Substantia nigra (tissue), 51 donors: ENCODE measurements at places on chromosomes 2 and 18.
A peak's percentile ranks its signal among the peaks of the same experiment; 100 is the strongest.

DNA sequence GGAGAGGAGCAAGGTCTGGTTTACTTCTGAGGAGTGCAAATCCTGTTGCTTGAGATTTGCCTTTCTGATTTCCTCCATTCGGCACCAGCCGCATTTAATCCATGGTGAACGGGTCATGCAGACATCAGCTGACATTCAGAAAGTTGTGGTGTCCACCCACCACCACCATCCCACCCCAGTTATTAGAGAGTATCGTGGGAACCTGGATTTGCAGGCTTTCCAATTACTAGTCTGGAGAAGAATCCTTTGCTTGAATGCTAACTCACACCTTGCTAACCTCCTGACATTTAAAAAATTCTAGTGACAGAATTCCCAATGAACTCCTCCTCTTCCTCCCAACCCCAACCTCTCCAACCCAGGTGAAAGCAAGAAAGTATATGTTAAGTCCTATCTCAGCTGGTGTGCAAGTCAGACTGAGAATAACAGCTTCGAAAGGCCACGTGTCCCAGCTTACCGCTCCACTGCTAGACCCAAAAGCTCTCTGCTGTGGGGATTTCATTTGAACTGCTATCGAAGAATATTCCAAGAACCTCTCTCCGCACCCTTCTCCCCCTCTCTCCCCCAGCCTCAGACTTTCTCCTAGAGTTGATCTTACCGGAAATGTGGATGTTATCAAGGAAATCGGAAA lies 17.7 kb downstream of the BCL11A start:
- DNase-seq = no peak

DNA sequence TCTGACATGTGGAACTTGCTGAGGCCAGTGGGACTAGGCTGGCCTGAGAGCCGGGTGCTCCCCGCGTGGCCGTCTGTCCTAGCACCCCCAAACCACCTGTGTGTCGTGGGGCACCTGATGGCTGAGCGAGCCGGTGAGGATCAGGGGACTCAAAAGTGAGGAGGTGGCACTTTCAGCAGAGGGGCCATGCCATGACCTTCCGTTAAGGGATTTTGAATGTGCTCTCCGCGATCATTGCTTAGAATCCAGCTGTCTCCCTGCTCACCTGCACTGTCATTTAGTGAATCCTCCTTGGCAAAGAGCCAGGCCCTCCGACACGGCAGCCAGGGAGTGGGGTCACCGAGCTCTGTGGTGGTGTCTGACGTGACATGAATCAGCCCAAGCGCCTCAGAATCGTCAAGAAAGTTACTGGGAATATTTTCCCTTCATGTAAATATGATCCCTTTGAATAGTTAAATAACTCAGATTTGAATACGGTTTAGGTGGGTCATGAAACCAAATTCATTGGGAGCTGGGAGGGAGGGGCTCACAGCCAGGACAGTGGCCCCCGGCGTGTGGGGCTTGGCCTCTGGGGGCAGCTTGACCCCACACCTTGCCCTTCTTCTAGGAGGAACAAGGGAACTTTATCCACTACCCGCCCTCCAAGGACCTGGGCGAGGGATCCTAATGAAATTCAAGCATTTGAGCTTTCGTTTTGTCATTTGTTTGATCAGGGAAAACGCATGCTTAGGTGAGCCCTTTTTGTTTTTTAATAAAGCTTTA lies 9.5 kb downstream of the NFATC1 start:
- no peak for DNase-seq

- DNase-seq = no peak
These were observed 91.4 kb upstream of the BCL2L11 start for GRCh38 chr2:111029181-111029927.

- DNase-seq = no peak
These were observed 8.7 kb upstream of the GPR155 start for GRCh38 chr2:174495365-174496012.

- DNase-seq = no peak
These were observed 808.6 kb downstream of the RNF144A start for GRCh38 chr2:7725850-7726242.

GRCh38 chr18:43481069-43481468 lies 203.8 kb upstream of the SYT4 start:
- no peak for DNase-seq

DNA sequence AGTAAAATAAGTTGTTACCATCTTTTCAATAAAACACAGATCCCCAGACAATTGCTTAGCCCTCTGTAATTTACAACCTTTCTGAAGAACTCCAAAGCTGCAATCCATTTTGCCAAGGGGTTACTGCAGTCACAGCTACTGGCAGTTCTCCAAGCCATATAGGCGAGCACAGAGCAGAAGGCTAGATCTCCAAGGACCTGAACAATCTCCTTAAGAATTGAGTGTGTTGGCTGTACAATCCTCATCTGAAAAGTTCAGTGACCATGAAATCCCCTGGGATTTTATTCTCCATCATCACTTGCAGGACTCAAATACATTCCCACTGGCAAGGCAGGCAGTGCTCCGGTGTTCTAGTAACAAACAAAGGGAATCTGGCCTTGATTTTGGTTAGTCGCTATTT lies 103.9 kb upstream of the LRP1B start:
- DNase-seq = no peak

DNA sequence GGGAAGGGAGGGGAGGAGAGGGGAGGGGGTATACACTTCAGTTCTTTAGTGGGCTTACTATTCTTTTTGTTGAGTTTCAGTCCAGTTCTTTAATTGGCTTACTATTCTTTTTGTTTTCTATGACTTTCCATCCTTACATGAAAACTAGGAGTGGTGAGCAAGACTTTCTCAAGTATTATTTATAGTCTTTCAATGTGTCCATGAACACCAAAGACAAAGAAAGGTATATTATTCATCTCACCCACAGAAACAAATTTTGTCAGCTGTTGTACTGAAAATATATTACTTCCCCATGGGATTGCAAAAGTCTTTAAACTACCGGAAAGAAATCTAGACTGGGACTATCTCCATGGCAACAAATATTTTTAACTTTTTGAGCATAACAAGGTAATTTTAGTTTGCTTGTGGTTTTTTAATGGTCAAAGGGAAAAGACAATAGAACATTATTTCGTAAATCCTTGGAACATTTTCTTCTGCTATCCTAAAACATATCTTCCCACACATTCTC lies 17.6 kb downstream of the ADAM17 start:
- DNase-seq = no peak

DNA sequence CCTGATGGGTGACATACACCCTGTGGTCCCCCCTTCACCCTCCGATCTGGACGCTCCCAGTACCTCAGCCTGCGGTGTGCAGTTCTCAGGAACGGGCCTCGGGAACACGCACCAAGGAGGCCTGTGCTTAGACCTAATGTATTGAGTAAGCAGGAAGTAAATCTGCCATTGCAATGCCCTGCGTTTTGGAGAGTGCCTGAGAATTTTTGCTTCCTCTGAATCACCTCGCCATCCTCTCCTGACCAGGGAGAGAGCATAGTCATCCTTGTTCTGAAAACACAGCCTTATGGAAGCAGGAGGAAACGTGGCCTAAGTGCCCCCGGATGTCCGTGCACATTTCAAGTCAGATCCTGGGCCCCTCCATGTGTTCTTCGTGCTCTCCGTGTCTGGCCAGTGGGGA lies 272.2 kb downstream of the NDUFA10 start:
- DNase-seq = no peak

DNA sequence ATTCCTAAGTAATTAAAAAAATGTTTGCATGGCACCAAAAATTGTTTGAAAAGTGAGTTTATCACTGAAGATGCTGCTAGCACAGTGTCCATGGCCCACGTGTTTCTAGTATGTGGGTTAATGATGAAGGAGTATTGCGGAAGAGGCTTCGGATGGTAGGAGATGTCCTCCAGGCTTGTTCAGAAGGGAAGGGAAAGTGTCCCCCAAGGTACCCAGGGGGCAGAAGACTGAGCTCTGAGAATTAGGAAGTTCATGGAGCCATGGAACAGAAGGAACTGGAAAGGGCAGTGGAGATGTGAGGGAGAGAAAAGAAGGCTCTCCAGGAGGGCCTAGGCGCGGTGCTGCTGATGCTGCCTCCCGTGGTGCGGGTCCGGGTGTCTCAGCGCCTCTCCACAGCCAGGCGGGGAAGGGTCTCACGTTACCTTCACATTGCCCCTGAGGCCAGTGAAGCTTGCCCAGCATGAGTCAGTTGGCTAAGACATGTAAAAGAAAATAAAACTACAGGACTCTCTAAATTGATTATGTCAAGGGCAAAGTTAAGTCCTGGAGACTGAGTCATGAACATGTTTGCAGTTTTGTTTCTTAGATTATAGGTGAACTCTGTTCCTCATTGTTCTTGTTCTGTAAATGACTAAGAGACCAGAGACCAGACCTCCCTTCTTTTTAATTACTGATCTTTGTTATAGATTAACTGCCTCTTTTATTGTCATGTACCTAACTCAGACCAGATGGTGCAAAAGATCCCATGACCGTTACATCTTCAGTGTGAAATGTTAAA lies 89.0 kb downstream of the MTCL1 start:
- no peak for DNase-seq

DNA sequence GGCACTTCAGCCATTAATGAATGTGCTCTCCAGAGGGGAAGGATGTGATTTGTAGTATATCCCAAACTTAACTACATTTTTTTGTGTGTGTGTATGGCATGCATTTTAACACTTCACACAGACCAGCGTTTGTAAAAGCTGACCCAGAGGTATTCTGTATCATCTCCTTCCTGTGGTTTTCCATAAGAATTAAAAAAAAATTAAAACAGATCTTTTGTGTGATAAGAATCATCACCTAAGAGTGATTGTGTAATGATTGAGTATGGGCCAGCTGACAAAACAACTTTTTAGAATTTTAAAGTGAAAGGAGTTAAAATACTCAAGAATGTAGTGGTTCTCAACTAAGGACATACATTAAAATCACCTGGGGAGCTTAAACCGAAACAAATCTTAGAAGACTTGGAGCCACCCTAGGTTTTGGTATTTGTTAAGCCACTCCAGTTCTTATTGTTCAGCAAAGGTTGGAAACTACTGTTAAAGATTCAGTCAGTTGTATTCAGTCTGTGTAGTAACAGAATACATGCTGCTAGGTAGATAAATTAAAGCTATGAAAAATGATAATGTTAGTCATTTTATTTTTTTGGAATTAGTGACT lies 120.1 kb downstream of the HAUS1 start:
- DNase-seq = no peak

DNA sequence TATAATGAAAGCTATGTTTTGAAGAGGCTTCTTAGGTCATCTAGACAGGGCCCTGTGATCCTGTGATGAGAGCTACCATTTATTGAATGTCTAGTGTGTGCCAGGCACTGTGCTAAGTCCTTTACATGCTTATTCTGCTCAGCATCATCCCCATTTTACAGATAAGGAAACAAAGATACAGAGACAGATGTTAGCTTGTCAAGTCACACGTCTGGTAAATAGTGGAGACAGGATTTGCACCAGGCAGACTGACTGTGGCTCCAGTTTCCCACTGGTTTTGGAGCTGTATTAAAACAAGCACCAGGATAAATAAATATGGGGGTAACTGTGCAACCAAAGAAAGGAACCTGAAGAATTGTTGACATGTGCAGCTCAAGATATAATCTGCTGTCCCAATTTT lies 19.2 kb upstream of the EML6 start:
- DNase-seq = no peak

GRCh38 chr2:2156881-2157280 lies 174.2 kb downstream of the MYT1L start:
- DNase-seq = no peak

- no peak for DNase-seq
These were observed 17.6 kb upstream of the COLEC12 start for GRCh38 chr18:518081-518480.

DNA sequence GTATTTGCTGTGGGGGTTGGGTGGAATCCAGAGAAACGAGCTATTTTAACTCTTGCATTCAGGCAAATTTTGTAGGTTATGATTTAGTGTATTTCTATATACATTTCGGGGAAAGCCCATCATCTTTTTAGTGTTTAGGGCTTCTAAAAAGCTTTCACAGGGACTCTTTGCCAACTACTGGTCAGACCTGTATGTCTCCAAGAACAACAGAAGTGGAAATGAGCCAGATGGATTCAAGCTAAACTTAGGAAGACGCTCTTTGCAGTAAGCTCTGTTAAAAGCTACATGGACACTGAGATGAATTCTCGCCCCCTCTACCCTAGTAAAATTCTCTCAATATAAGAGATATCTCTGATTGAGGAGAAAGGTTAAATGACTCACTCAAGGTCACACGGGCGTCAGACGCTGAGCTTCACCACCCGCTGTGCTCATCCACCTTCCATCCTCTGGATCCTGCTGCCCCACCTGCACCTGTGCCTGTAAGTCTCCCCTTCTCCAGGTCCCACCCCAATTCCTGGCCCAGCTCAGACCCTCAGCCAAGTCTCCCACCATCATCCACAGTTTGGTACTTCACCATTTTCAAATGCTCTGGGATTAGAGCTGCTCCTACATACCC lies 85.6 kb downstream of the MARCHF4 start:
- DNase-seq = no peak

DNA sequence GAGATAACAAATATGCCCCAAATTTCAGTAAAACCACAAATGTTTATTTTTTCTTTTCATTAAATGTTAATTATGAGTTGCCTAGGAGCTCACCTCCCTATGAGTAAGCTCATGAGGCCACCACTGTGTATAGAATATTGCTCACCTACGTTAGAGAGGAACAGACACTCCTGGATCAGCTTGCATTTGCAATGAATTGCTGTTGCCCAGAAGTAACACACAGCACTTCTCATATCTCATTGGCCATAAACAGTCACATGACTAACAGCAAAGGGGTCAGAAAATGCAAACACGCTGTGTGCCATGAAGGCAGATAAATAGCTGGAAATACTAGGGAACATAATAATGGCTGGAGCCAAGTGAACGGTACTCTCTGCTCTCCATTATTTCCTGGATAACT lies 89.0 kb upstream of the GALNT5 start:
- DNase-seq = no peak

GRCh38 chr18:57057890-57058289 lies 89.0 kb upstream of the BOD1L2 start:
- DNase-seq = no peak

DNA sequence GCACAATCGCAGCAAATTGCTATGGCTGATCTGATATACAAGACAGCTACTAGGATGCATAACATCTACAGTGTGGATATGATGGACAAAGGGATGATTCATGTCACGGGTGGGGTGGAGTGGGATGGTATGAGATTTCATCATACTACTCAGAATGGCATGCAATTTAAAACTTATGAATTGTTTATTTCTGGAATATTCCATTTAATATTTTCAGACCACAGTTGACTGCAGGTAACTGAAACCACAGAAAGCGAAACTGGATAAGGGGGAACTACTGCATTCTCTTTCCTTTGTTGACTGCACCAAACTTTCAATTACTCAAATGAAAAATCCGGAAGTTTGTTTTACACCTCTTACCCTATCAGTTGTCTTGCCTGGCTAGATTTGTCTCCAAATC lies 94.4 kb upstream of the NEUROD1 start:
- DNase-seq = no peak

GRCh38 chr2:240624950-240625621 lies at the start of gene GPR35:
TSS of gene GPR35 (plus strand) at chr2:240625480. CDS start at chr2:240629953, 4,473 bp downstream.
- DNase-seq = peak; percentile 29

- no peak for DNase-seq
These were observed 429.6 kb downstream of the PID1 start for GRCh38 chr2:228841475-228841874.

- DNase-seq = no peak
These were observed 224.0 kb downstream of the AFF3 start for GRCh38 chr2:99918389-99918788.
